HS-5 (cell line): ENCODE measurements at places on chromosomes 6 and 20.

DNA sequence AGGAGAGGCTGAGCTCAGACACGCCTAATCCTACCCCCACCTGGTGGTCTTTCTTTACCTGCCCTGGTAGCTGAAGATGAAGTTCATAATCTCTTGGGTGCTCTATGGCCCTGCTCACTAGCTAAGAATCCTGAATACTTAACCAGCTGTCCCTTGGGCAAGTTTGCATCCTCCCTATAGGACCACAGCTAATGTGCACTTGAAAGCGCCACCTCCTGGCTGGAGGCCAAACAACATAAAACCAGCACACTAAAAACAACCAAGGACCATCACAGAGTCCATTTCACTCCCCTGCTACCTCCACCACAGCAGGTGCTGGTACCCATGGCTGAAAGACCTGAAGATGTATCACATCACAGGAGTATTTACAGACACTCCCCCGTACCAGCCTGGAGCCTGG lies 155.5 kb upstream of the SLC24A3 start:
- no peak for DNase-seq

GRCh38 chr6:145360865-145361264 lies 374.5 kb downstream of the EPM2A start:
- no peak for DNase-seq

DNA sequence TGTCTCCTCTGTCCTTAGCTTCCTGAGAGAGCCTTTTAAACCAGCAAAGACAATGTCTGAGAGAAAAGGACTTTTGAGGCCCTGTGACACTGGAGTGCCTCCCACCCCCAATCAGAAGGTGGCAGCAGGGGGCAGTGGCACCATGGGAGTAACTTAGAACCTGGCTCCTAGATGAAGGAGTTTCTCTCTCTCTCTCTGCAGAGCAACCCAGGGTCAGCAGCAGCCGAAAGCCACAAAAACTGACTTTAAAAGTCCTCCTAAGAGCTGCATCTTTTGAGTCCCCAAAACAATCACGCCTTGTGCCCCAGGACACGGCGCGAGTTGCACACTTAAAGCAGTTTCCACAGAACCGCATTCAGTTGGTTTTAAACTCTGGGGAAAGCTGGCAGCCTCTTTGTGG lies 5.3 kb upstream of the TCP11 start:
- no peak for DNase-seq

DNA sequence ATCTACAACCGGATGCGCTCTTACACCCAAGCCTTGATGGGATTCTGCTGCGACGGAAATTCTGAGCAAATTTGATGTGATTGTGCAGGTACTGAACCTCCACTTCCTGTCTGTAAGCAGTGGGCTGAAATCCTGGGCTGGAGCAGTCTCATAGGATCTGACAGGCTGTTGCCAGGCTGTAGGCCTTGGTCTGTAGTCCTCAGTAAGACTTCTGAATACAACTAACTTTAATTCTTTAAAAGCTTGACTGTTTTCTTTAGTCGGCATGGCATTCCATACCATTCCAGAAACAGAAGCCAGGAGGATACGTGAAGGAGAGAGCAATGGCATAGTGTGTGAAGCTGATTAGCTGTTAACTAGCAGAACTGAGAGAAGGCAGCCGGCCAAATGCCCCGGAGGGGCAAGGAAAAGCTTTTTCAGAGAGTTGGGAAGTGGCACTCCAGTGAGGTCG lies 68.3 kb downstream of the ADTRP start:
- no peak for DNase-seq

DNA sequence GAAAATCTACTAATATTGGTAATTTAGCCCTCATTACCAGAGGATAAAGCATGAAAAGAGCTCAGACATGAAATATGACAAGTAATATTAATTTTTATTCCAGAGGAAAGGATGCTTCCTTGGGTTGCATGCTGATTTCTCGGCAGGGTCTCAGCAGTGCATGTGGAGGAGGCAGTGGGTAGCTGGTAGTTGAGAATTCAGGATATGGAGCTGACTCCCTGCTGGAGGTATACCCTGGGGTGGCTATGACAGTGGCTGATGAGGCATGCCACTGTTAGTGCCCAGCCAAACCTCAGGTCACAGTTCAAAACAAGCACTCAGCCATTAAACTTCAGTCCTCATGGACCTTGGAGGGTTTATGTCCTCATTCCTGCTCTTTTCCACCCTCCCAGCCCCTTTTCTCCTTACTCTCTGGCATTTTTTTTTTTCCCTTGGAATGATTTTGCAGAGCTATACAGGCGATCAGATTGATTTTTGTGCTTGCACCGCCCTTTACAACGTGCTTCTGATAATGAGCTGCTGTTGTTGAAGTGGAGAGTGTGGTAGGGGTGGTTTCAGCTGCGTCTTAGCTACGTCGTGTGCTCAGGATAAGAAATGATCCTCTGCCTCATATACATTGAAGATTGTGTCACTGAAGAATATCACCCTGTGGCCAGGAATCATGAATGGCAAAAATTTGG lies 761.9 kb upstream of the MMS22L start:
- DNase-seq: no peak

DNA sequence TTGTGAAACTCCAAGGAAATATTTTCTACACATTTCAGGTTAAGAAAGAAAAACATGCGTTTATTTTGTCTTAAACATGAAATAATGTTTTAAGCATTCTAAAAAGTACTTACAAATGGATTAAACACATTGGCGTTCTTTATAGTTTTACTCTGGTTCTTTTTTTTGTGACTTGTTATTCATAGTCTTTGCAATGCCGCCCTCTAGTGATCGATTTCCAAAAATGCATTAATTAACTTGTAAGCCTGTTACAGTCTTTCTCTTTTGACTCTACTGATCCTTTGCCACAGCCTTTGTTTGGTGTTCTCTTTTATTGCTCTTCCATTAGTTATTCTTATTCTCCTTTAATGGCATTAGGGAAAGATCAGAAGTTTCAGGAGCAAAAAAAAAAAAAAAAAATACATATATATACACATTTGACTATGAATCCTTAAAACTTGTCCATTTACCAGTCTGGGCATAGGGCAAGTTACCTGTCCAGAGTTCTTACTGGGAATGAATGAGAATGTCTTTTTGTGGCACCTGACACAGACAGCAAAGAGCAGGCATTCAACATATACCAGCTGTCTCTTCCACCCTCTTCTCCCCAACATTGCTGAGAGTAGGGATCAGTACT lies 59.9 kb downstream of the MACROD2 start:
- DNase-seq: peak; percentile 31

- no peak for DNase-seq
These were observed 47.5 kb upstream of the CRISP1 start for GRCh38 chr6:49913636-49914375.

GRCh38 chr6:22145823-22146677 lies 150.8 kb downstream of the PRL start:
- no peak for DNase-seq

DNA sequence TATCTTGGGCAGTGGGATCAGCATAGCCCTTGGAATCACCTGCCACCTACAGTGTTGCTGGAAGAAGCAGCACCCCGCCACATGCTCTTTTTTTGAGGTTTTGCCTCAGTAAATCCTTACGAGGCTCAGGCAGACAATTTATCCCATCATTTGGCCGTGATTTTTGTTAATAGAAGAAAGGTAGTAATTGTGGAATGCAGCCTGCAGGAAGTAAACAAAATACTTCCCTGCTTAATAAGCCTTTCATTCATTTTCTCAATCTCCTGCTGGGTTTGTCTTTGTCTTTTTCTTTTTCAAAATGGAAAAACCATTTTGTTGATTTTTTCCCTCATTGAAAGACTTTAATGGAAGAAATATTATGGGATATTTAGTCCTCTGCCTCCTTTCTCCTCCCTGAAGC lies 93.7 kb upstream of the CD83 start:
- DNase-seq: no peak

DNA sequence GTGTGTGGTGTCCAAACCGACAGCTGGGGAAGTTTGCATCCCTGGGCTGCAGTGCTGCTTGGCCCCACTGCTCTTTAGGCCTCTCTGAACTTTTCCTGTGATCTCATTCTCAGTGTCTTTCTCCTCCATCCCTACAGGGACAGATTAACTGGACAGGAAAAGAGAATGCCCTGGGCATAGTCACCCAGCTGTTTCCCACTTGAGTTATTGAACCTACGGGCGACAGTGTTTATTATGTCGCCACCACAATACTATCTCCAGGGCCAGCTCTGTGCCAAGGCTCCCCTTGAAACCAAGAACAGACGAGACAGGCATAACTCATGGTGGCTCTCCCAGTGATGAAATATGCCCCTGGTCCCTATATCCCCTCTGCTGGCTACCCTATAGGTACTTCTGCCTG lies 147.8 kb upstream of the EPHA7 start:
- DNase-seq: no peak

- no peak for DNase-seq
These were observed 722 bp downstream of the ISM1 start for GRCh38 chr20:13221673-13222318.

DNA sequence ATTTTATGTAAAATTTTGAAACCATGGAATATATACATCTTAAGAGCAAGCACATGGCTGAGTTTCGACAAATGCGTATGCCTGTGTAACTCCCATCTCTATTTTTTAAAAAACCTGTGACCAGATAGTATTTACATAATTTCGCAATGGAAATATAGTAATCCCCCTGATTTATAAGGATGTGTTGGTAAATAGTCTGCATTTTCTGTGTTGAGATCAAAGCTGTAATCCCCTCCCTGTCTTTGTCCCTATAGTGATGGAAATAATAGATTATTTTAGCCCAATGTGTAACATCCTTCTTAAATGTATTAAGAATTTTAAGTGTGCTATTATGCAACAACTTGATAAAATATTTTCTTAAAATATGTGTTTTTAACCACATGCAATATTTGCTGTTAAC lies 267.3 kb downstream of the CDKAL1 start:
- DNase-seq: no peak

GRCh38 chr6:54262499-54262898 lies 45.7 kb upstream of the TINAG start:
- no peak for DNase-seq

DNA sequence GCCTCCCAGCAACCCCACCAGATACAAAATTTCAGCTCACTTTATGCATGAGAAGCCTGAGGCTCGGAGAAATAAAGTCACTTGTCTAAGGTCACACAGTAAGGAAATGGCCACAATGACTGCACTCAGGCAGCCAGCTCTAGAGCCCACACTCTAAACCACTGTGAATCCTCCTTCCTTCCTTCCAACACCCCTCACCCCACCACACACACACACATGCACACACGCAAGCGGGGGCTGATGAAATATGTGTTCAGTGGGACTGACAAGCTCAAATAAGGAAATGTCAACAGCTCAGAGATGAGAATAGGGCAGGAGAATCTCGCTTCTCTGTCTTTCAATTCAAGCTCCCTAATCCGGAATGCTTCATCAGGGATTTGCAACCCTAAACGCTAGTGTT lies 6.0 kb upstream of the BPIFA1 start:
- DNase-seq: no peak

DNA sequence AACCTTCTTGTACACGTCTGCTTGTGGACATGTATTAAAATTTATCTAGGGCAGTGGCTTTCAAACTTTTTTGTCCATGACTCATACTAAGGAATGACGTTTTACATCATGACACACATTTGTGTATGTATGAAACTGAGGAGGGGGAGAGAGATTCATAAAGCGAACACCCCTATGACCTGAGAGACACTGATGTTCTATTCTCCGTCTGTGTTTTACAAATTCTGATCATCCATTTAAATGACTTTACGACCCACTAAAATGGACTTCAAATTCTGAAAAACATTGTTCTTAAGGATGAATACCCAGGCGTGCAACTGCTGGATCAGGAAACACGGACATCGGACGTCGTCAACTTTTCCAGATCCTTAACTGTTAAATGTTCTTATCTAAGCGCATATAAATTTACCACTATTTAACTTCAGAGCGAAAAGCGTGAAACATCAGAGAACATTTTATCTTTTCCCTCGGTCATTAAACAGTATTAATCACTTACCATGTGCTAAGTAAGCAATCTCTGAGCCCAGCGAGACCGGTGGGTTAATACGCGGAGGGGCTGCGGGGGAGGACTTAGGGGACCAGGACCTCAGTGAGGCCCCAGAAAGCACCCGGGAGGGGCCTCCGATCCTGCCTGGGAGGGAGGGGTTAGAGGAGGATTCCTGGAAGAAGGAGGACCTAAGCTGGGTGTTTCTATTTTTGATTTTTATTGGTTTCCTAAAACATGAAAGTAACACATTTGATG lies 1.2 kb downstream of the PLAGL1 start:
- DNase-seq: peak; percentile 59

- DNase-seq: no peak
These were observed 17.9 kb upstream of the CHMP4B start for GRCh38 chr20:33793011-33793931.

- DNase-seq: no peak
These were observed 122.6 kb upstream of the NOX3 start for GRCh38 chr6:155578251-155578650.

GRCh38 chr6:6610031-6610591 lies 21.6 kb downstream of the LY86 start:
- DNase-seq: no peak

- DNase-seq: no peak
These were observed 82.2 kb downstream of the AGPAT4 start for GRCh38 chr6:161191671-161192070.

GRCh38 chr6:146253691-146254090 lies 224.8 kb downstream of the GRM1 start:
- DNase-seq: no peak

DNA sequence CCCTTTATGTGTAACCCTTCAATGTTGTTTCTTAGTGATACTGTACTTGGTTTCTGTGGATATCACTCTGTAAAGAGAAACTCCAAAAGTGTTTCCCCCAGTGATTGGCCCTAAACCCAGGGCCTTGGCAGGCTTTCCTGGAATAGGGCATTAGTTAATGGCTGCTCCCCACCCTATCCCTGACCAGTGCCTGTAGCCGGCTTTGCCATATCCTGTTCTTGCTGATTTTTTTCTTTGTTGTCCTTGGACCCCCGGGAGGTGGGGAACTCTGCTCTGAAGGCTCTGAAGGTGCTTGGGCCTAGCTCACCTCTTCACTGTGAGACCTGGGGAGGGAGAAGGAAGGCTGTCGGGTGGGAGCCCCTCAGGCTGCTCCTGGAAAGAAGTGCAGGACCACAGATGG lies 120.1 kb downstream of the TCP11 start:
- DNase-seq: no peak

- peak; percentile 6 for DNase-seq
These were observed 972.7 kb downstream of the PRIM2 start for GRCh38 chr6:58290177-58290576.

DNA sequence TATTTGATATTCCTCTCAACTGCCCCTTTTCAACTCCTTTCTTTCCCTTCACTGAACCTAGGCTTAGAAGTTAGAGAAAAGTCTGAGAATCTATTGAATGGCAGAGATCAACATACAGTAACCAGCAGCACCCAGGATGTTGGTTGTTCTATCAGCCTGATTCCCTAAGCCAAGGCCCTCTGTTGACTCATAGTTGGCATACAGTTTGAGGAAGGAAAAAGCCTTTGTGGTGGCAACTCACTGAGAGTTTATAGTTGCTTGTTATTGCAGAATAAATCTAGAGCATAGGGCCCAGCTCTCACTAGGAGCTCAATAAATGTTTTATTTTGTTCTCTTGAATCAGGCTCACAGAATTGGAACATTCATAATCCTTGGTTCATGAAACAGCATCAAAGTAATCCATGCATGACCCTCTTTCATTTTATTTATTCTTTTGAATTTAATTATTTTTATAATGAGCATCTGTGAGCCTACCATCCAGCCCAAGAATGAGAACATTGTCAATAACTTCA lies 119.1 kb upstream of the ADGRF1 start:
- no peak for DNase-seq
